Upper lobe of left lung (tissue), 6 donors: ENCODE measurements at places on chromosomes 12 and 14. TPM values are rescaled to one million over a fixed set of nuclear protein-coding genes. Genes with fewer than 3 reads are reported as not detected.
A peak's percentile ranks its signal among the peaks of the same experiment; 100 is the strongest.

Gene ADSS1
- 9.1 TPM for total RNA-seq

DNA sequence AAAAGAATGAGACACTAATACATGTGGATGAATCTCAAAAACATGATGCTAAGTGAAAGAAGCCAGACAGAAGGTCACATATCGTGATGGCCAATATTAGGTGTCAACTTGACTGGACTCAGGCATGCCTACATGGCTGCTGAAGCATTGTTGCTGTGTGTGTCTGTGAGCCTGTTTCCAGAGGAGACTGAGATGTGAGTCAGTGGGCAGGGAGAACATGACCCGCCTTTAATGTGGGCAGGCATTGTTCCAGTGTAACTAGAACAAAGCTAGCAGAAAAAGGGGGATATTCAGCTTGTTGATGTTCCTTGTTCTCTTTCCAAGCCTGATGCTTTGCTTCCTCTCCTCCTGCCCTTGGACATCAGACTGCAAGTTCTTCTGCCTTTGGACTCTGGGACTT is 47.6 kb downstream of the DCAF5 start:
- no peak overlapping the region for H3K27ac ChIP-seq
- no peak overlapping the region for H3K4me3 ChIP-seq
- H3K27me3 ChIP-seq = no peaks in the 10 kb centered on the region
- no peaks in the 10 kb centered on the region for H3K36me3 ChIP-seq

Gene FGF23
- not detected for total RNA-seq

DNA sequence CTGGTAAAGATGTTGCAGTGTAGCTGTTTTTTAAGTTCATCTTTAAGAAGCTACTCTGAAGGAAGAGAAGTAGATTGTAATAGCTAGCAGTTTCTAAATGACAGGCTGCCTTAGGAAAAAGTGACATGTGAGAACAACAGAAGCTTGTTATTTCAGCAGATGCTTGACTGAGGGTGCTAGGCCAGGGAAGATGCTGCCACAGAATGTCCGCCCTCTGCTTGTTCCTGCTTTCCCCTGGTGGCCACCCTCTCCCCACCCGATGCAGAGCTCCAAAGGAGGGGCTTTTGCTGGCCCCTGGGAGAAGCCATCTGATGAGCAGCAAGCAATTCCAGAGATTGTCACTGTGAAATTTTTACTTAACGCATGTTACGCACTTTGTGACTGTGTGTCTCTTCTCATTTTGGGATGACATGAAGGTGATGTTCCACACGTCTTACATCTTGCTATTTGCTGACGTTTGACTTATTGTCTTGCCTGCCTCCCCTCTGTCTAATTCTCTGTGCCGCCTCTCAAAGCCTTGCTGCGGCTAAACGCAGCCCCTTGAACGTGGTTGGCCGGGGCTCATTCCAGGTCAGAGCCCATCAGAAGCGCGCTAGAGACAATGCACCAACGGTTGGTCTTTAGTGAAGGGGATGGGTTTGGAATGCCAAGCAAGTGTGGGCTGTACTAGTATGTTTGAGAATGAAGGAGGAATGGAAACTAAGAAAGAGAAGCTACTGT is 44.8 kb downstream of the WDR20 start:
- no peaks in the 10 kb centered on the region for H3K36me3 ChIP-seq
- DNase-seq = no peak
- H3K4me3 ChIP-seq = no peak overlapping the region
- H3K27ac ChIP-seq = no peak overlapping the region

DNA sequence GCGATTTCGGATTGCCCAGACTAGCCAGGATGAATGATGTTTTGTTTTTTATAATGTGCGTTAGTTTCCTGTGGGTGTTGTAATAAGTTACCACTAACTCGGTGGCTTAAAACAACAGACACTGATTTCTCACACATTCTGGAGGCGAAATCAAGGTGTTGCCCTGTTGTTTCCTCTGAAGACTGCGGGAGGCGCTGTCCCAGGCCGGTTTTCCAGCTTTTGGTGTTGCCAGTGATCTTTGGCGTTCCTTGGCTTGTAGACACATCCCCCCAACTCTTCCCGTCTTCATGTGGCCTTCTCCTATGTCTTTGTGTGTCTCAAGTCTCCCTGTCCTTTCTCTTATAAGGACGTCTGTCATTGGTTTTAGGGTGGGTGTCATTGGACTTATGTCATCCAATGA is 267.7 kb downstream of the AACS start:
- peaks cover 4% of the 10 kb centered on the region for H3K4me1 ChIP-seq
- H3K27ac ChIP-seq = no peak overlapping the region
- no peak overlapping the region for H3K4me3 ChIP-seq

DNA sequence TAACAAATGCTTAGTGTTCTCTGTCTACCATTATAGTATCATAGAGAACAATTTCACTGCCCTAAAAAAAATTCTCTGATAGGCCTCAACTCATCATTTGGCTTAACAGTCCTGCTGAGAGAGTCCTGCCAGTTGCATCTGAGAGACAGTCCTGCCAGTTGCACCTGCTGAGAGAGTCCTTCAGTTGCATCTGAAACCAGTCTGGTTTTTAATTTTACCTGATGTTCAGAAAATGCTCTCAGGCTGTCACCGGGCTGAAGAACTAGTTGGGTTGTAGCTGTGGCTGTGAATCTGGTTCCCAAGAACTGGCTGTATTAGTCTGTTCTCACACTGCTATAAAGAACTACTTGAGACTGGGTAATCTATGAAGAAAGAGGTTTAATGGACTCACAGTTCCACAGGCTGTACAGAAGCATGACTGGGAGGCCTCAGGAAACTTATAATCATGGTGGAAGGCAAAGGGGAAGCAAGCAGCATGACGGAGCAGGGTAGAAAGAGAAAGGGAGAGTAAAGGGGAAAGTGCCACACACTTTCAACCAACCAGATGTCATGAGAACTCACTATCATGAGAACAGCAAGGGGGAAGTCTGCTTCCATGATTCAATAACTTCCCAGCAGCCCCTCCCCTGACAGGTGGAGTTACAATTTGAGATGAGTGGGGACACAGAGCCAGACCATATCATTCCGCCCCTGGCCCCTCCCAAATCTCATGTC is 51.6 kb downstream of the PRKCH start:
- no peak overlapping the region for H3K27ac ChIP-seq
- peaks cover 5% of the 10 kb centered on the region for H3K4me1 ChIP-seq
- no peaks in the 10 kb centered on the region for H3K27me3 ChIP-seq
- H3K4me3 ChIP-seq = no peak overlapping the region

- H3K36me3 ChIP-seq = peaks cover 6% of the 10 kb centered on the region
- H3K4me3 ChIP-seq = peak overlapping the region; percentile 55
- H3K27ac ChIP-seq = no peak overlapping the region
- peaks cover 21% of the 10 kb centered on the region for H3K4me1 ChIP-seq
Observed at GRCh38 chr14:58637040-58637390, 747 bp upstream of the DACT1 start.

Gene KRT8
- total RNA-seq = 385 TPM

Gene PLA2G1B
- total RNA-seq = 101 TPM

Gene SERPINA1
- total RNA-seq = 205 TPM

DNA sequence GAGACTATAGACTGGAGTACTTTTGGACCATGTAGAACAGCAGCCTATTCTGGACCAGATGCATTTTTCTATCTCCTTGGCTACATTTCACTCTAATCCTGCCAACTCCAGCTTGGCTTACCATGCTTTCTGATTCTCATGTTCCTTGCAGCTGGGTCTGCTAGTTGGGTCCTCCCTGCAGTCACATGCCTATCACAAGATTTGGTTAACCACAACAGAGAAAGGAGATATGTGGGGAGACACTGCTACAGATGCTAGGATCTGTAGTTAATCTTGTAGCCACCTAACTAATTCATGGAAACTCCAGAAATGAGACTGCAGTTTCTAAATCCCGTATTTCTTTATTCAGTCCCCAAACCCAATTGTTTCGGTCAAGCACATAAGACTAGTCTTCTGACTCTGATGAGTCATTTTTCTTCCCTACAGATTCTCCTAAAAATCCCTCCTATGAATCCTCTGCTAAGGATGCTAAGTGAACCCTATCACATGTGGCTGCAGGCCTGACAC is 410.6 kb downstream of the DAD1 start:
- no peaks in the 10 kb centered on the region for H3K36me3 ChIP-seq
- no peak overlapping the region for H3K27ac ChIP-seq
- H3K4me1 ChIP-seq = no peaks in the 10 kb centered on the region
- no peak overlapping the region for H3K4me3 ChIP-seq
- DNase-seq = no peak
- H3K27me3 ChIP-seq = no peaks in the 10 kb centered on the region

- no peak overlapping the region for H3K27ac ChIP-seq
- H3K36me3 ChIP-seq = no peaks in the 10 kb centered on the region
- DNase-seq = no peak
- H3K27me3 ChIP-seq = no peaks in the 10 kb centered on the region
- no peaks in the 10 kb centered on the region for H3K4me1 ChIP-seq
- H3K4me3 ChIP-seq = no peak overlapping the region
Observed at GRCh38 chr12:68341822-68342221, 9.7 kb upstream of the MDM1 start.

DNA sequence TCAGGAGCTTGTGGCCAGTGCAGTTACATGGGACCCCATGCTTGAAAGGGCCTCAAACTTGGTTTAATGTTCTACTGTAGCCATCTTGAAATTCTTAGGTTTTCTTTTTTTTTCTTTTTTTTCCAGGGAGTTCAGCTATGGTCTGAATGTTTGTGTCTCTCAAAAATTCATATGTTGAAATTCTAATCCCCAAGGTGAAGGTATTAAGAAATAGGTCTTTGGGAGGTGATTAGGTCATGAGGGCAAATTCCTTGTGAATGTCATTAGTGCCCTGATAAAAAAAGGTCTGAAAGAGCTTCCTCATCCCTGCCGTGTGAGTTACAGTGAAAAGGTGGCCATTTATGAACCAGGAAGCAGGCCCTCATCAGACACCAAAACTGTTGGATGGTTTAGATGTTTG is 324.1 kb downstream of the C12orf75 start:
- no peak for DNase-seq
- H3K4me1 ChIP-seq = no peaks in the 10 kb centered on the region
- H3K36me3 ChIP-seq = no peaks in the 10 kb centered on the region
- H3K27ac ChIP-seq = no peak overlapping the region

GRCh38 chr12:27309995-27310315 is 22.7 kb upstream of the BMAL2 start:
- no peak overlapping the region for H3K27ac ChIP-seq
- no peaks in the 10 kb centered on the region for H3K4me1 ChIP-seq
- no peak for DNase-seq
- H3K36me3 ChIP-seq = peaks cover 17% of the 10 kb centered on the region

Gene CCDC197
- total RNA-seq = not detected

DNA sequence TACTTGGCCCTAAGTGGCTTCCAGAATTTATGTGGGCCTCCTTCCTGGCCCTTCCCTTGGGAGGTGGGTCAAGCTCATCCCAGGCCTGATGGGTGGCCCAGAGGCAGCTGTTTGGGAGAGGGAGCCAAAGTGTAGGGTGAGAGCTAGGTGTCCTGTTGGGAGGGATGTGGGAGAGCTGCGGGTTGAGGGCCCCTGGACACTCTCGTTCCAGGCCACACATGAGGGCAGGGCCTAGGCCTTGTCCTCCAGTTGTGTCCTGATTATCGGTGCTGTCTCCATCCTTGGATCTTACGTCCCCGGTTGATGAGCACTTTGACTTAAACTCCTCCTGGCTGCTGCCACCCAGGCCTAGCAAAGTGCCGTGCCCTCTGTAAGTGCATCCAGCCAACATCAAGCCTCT is 177.5 kb upstream of the VASH1 start:
- no peak overlapping the region for H3K27ac ChIP-seq
- DNase-seq = no peak
- no peaks in the 10 kb centered on the region for H3K36me3 ChIP-seq
- no peaks in the 10 kb centered on the region for H3K4me1 ChIP-seq

- H3K4me3 ChIP-seq = peak overlapping the region; percentile 38
- no peak overlapping the region for H3K27ac ChIP-seq
- H3K36me3 ChIP-seq = no peaks in the 10 kb centered on the region
- peak; percentile 85 for DNase-seq
- H3K4me1 ChIP-seq = peaks cover 22% of the 10 kb centered on the region
Observed at GRCh38 chr14:52268279-52269061, 972 bp downstream of the PTGDR start.

DNA sequence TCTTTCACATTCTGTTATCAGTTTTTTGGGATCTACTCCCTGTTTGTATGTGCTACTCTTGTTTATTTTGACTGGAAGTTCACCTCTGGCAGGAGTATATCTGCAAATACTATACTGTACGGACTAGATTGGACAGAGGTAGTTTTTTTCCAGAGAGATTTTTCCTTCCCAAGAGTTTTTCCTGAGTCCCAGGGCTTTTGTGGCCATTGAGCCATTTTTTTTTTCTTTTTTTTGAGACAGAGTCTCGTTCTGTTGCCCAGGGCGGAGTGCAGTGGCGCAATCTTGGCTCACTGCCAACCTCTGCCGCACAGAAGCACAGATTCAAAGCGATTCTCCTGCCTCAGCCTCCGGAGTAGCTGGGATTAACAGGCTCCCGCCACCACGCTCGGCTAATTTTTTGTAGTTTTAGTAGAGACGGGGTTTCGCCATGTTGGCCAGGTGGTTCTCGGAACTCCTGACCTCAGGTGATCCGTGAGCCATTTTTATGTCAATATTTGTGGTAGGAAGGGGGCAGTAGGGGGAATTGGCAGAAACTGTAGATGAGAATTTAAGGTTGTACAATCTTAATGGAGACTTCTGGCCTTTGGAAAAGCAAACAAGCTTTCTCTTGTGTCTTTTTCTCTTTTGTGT is 19.4 kb downstream of the KTN1 start:
- no peak overlapping the region for H3K27ac ChIP-seq
- DNase-seq = peak; percentile 38
- no peaks in the 10 kb centered on the region for H3K36me3 ChIP-seq

- no peak overlapping the region for H3K4me3 ChIP-seq
- no peak for DNase-seq
- H3K36me3 ChIP-seq = no peaks in the 10 kb centered on the region
- no peaks in the 10 kb centered on the region for H3K4me1 ChIP-seq
Observed at GRCh38 chr14:105568859-105569766, 42.7 kb downstream of the TMEM121 start.
